Nucleus accumbens (tissue), 56 donors: ENCODE measurements at places on chromosomes 7 and 10.

GRCh38 chr7:103076764-103077163, 1.8 kb downstream of the ARMC10 start:
- no peak for DNase-seq

GRCh38 chr7:71970725-71971124, 441.4 kb downstream of the CALN1 start:
- no peak for DNase-seq

GRCh38 chr7:33410266-33410665, 280.9 kb downstream of the BBS9 start:
- no peak for DNase-seq

DNA sequence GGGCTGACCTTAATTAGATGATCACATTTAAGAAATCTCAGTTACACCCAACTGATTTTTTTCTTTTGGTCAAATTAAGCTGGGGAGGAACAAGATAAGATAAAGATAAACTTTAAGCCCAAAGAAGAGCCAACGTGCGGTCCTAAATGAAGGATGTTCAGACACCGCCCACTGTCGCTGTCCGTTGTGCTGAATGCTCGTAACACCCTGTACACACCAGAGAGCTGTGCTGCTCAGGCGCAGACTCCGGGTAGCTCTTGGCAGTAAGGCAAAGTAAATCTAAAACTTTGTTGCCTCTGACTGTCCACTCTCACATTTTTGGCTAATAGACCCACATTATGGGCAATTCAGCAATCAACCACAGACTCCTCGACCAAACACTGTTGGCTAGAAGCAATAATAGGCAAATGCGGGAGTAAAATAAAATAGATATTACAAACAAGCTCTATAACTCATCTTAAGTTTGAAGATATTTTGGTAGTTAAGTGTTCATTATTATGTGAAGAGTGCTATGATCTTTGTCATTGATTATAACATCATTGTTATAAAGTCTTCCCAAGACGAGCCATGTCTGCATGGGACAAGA, 57.1 kb downstream of the PLPP4 start:
- DNase-seq: no peak

- DNase-seq: no peak
These were observed 21.7 kb downstream of the LRRC27 start for GRCh38 chr10:132353456-132354355.

DNA sequence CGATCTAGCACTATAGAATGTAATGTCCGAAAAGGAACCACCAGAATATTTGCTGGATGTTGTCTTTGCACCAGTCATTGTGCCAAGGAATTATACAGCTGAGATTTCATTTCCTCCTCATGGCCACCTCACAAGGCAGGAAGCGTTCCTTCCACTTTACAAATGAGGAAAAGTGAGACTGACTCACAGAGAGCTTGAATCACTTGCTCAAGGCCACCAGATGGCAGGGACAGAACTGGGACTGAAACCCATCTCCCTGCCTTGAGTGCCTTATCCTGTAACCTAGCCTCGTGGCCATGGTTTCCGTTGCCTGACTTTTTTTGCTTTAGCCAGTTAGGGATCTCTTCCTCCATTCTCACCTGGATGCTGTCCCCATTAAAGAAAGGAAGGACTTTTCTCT, 44.7 kb upstream of the PDZD8 start:
- DNase-seq: no peak

DNA sequence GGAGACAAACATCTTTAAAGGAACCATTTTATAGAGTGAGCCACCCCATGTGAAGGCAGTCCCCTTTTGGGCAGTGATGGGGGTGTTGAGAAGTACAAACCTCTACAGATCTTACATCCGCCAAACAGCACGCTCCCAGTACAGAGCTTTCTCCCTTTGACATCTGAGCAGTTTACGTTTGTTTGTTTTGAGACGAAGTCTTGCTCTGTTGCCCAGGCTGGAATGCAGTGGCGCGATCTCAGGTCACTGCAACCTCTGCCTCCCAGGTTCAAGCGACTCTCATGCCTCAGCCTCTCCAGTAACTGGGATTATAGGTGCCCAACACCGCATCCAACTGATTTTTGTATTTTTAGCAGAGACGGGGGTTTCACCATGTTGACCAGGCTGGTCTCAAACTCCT, 128.9 kb downstream of the CCDC3 start:
- no peak for DNase-seq

DNA sequence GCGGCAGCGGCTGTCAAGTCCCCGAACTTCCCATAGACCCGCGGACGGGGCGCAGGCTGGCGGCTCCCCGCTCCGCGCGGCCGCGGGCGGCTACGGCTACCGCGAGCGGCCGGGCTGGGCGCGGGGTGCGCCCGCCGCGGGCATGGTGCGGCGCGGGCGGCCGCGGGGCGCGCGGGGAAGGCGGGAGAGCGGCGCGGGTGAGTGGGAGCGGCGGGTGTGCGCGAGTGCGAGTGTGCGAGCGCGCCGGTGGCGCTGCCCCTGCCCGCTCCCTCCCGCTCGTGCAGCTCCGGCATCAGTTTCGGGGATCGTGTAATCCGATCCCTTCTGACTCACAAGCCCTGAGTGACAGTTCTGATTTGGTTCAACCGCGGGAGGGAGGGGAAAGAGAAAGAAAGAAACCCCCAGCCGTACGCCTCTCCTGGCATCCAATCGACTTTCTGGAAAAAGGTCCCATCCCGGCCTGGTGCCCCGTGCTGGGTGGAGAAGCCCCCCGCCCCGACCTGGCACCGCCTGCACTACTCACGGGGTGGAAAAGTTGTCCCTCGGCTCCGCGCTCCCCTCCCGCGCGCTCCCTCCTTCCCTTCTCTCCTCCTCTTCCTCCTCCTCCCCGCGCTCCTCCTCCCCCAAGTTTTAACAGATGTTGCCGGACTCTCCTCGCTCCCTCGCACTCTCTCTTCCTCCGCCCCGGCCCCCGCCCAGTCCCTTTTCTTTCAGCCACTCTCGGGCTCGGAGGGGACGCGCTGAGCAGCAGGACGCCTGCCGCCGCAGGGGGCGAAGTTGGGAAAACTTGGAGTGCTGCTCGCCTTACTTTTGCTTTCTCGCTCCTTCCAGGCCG, at the start of gene GLI3:
Gene GLI3 (minus strand): TSS at position 234 of the 835 bp plus-strand sequence. CDS start 13,956 bp downstream, outside the sequence.
- no peak for DNase-seq

DNA sequence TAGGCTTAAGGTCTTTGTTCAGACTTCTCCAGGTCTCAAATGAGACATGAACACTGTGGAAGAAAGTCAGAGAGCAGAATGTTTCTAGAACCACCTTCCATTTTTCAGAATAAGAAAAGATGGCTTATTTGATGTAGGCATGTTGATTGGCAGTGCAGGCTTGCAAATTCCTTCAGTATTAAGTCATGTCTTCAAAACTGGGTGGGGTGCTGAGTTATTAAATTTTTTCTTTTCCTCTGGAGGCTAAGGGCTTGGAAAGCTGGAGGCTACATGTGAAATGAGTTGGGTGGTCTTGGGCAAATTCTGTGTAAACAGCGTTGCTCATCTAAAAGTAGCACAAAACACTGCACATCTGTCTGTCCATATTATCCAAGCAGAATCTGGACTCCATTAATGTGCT, 62.8 kb downstream of the PRTFDC1 start:
- no peak for DNase-seq

- DNase-seq: no peak
These were observed 64.3 kb downstream of the HOXA1 start for GRCh38 chr7:27031289-27032172.

DNA sequence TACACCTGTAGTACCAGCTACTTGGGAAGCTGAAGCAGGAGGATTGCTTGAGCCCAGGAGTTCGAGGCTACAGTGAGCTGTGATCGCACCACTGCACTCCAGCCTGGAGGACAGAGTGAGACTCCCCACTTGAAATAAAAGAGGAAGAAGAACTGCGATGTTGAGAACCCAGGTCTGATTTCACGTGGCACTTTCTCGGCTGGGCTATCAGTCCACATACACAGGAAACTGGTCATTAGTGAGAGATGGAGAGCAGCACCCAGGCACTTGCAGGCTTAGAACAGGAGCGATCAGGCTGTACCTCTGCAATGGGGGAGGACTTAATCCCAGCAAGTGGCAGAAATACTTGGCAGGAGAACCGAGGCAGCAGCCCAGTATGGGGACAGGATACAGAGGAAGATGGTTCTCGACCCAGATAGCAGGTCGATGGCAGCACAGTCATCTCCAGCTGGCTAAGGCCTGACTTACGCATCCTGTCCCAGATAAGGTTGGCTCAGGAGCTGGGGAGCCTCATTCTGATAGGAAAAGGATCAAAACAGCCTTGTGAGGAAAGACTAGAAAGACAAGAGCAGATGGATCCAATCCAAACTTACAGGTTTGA, 487.7 kb upstream of the AUTS2 start:
- no peak for DNase-seq

GRCh38 chr7:64101943-64102655, 56.9 kb downstream of the ZNF727 start:
- no peak for DNase-seq

DNA sequence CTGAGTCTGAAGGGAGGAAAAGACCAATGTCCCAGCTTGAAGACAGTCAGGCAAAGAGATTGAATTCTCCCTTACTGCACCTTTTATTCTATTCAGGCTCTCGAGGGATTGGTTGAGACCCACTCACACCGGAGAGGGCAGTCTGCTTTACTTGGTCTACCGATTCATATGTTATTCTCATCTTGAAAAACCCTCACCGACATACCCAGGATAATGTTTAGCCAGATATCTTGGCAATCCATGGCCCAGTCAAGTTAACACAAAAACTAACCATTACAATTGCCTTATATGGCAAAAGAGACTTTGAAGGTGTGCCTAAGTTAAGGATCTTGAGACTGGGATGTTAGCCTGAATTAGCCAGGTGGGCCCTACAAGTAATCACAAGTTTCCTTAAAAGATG, 53.8 kb upstream of the BET1 start:
- DNase-seq: no peak

GRCh38 chr7:42023262-42023661, 213.7 kb downstream of the GLI3 start:
- no peak for DNase-seq

GRCh38 chr7:129008645-129009414, 46.1 kb downstream of the TNPO3 start:
- DNase-seq: no peak

GRCh38 chr7:100968031-100968430, 1.3 kb upstream of the MUC12 start:
- no peak for DNase-seq

GRCh38 chr10:74518061-74518460, 308.3 kb upstream of the KAT6B start:
- DNase-seq: no peak

DNA sequence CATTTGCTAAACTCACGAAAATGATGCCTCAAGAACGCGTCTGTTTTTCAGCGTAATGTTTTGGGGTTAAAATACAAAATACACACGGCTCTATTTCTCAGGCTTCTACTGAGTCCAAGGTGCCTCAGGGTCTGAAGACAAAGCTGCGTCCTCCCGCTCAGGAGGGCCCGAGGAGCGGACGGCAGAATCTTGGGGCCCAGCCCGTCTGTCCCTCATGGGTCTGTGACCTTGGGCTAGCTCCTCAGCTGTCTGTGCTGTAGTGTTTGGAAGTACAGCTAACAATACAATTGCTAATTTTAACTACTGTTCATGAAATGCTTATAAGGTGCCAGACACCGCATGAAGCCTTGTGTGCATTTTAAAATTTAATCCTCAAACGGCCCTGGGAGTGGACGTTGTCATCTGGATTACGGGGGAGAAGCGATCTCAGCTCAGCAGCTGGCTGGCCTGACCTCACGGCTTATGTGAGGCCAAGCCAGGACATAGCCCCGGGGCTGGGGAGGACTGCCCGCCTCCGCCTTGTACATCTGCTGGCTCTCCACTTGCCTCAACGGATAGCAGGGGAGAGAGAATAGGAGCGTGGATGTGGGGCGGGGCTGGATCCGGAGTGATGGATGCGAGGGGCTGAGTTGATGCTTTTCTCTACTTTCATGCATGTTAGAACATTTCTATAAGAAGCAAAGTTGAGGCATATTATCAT, 357.4 kb downstream of the GLRX3 start:
- DNase-seq: no peak

GRCh38 chr10:108975459-108976058, 947.8 kb downstream of the XPNPEP1 start:
- no peak for DNase-seq

DNA sequence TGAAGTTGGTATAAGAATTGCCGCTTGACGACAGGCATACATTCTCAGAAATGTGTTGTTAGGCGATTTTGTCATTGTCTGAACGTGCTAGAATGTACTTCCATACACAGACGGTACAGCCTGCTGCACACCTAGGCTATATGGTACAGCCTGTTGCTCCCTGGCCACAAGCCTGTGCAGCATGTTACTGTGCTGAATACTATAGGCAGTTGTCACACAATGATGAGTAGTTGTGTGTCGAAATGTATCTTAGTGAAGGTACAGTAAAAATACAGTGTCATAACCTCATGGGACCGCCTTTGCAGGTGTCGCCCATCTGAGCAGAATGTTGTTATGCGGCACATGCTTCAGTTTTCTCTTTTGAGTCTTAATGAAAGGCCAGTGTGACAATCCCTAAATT, 66.5 kb downstream of the SHH start:
- DNase-seq: no peak

DNA sequence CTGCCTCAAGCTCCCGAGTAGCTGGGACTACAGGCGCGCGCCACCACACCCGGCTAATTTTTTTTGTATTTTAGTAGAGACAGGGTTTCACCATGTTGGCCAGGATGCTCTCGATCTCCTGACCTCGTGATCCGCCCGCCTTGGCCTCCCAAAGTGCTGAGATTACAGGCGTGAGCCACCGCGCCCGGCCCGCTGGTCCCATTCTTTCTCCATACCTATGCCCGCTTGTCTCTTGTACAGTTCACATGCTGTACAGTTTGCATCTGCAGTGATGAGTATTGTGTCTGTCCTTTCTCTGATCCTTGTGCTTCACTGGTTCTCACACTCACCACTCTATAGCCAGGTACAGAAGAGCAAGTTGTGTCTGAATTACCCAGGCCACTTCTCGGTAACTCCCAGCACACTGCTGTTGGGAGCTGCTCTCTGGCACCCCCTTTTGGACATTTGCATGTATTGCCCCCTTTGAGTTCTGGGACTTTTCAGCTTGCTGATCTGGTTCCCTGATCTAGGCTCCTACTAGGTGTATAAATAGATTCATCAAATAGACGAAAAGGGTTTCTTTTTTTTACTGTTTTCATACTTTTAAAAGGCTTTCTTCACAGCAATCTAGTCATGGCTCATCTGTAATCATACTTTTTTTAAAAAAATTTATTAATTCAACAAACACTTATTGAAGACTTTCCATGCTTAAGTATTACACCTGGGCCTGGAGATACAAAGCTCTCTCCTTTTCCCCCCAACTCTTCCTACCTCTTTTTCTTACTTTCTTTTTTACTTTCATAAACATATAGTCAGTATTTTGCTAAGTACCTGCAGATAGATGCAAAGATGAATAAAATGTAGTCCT, 53.5 kb downstream of the AOAH start:
- DNase-seq: peak; percentile 26
